ENCODE measurements at places on chromosomes 2 and 18. TPM values are rescaled to one million over a fixed set of nuclear protein-coding genes. Genes with fewer than 3 reads are reported as not detected.

The MC2R gene
- total RNA-seq = not detected

The CYTIP gene
- 0.26 TPM for total RNA-seq

The GKN2 gene
- total RNA-seq = not detected

The KCNG2 gene
- not detected for total RNA-seq

- no peaks in the 10 kb centered on the region for H3K4me1 ChIP-seq
- no peaks in the 10 kb centered on the region for H3K27me3 ChIP-seq
- no peak overlapping the region for H3K27ac ChIP-seq
- DNase-seq = no peak
Measured at GRCh38 chr18:49169037-49169521, 218.3 kb upstream of the SMAD7 start.

DNA sequence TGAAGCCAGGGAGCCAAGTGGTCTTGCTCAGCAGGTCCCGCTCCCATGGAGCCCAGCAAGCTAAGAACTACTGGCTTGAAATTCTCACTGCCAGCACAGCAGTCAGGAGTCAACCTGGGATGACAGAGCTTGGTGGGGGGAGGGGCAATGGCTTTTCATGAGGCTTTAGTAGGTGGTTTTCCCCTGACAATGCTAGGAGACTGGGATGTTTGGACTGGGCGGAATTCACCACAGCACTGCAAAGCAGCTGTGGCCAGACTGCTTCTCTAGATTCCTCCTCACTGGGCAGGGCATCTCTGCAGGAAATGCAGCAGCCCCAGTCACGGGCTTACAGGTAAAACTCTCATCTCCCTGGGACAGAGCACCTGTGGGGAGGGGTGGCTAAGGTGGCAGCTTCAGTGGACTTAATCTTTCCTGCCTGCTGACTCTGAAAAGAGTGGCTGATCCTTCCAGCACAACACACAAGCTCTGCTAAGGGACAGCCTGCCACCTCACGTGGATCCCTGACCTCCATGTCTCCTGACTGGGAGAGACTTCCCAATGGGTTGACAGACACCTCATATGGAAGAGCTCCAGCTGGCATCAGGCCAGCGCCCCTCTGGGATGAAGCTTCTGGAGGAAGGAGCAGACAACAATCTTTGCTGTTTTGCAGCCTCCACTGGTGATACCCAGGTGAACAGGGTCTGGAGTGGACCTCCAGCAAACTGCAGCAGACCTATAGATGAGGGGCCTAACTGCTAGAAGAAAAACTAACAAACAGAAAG is 349.7 kb upstream of the ST6GAL2 start:
- peaks cover 51% of the 10 kb centered on the region for H3K27me3 ChIP-seq
- H3K4me1 ChIP-seq = no peaks in the 10 kb centered on the region
- no peak overlapping the region for H3K4me3 ChIP-seq

GRCh38 chr18:21479721-21480120 is 120.8 kb downstream of the ESCO1 start:
- H3K4me1 ChIP-seq = peaks cover 4% of the 10 kb centered on the region
- H3K27me3 ChIP-seq = no peaks in the 10 kb centered on the region
- no peak overlapping the region for H3K27ac ChIP-seq
- no peaks in the 10 kb centered on the region for H3K36me3 ChIP-seq
- H3K4me3 ChIP-seq = no peak overlapping the region

DNA sequence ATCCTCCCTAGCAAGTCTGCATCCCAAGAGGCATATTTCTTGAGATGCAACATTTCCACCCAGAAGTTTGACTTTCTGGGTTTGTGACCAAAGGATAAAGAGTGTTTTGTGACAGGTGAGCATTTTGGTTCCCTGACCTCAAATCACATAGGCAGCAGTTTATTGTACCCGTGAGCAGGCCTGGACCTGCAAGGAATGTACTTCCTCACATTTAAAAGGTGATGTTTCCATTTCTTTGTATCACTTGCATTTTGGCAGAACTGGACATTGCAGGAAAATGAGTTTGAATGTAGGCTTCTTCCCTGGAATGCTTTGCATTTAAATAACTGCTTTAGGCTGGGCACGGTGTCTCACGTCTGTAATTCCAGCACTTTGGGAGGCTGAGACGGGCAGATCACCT is 160.7 kb downstream of the ALPK2 start:
- no peak for DNase-seq
- peaks cover 6% of the 10 kb centered on the region for H3K27me3 ChIP-seq
- H3K4me1 ChIP-seq = no peaks in the 10 kb centered on the region
- no peaks in the 10 kb centered on the region for H3K36me3 ChIP-seq
- no peak overlapping the region for H3K27ac ChIP-seq

- peaks cover 10% of the 10 kb centered on the region for H3K36me3 ChIP-seq
- H3K27ac ChIP-seq = no peak overlapping the region
- H3K4me3 ChIP-seq = no peak overlapping the region
- DNase-seq = no peak
- H3K27me3 ChIP-seq = no peaks in the 10 kb centered on the region
- H3K4me1 ChIP-seq = no peaks in the 10 kb centered on the region
Measured at GRCh38 chr2:237147317-237147716, 61.6 kb downstream of the COPS8 start.

- H3K36me3 ChIP-seq = no peaks in the 10 kb centered on the region
- no peak for DNase-seq
- no peaks in the 10 kb centered on the region for H3K4me1 ChIP-seq
- no peaks in the 10 kb centered on the region for H3K27me3 ChIP-seq
Measured at GRCh38 chr2:179201869-179202268, 62.8 kb downstream of the SESTD1 start.

GRCh38 chr2:79026061-79026460 is 559 bp downstream of the REG3G start:
- no peak overlapping the region for H3K27ac ChIP-seq
- no peak overlapping the region for H3K4me3 ChIP-seq
- H3K4me1 ChIP-seq = no peaks in the 10 kb centered on the region
- H3K27me3 ChIP-seq = no peaks in the 10 kb centered on the region
- no peak for DNase-seq
- no peaks in the 10 kb centered on the region for H3K36me3 ChIP-seq

- no peaks in the 10 kb centered on the region for H3K36me3 ChIP-seq
- H3K4me1 ChIP-seq = peaks cover 31% of the 10 kb centered on the region
Measured at GRCh38 chr2:65663831-65664407, 231.5 kb upstream of the SPRED2 start.

- no peak overlapping the region for H3K27ac ChIP-seq
- DNase-seq = no peak
- H3K36me3 ChIP-seq = peaks cover 5% of the 10 kb centered on the region
- no peaks in the 10 kb centered on the region for H3K27me3 ChIP-seq
- H3K4me1 ChIP-seq = peaks cover 17% of the 10 kb centered on the region
Measured at GRCh38 chr18:75205514-75206132, 3.3 kb downstream of the PTGR3 start.

GRCh38 chr2:134108113-134108512 is 145.8 kb upstream of the MGAT5 start:
- no peak overlapping the region for H3K4me3 ChIP-seq
- no peaks in the 10 kb centered on the region for H3K27me3 ChIP-seq
- no peak for DNase-seq
- H3K36me3 ChIP-seq = no peaks in the 10 kb centered on the region
- H3K27ac ChIP-seq = no peak overlapping the region

- H3K27me3 ChIP-seq = peaks cover 14% of the 10 kb centered on the region
- no peak for DNase-seq
- no peak overlapping the region for H3K27ac ChIP-seq
- H3K4me3 ChIP-seq = no peak overlapping the region
- H3K4me1 ChIP-seq = peaks cover 20% of the 10 kb centered on the region
Measured at GRCh38 chr2:26672112-26672817, 20.3 kb upstream of the KCNK3 start.

DNA sequence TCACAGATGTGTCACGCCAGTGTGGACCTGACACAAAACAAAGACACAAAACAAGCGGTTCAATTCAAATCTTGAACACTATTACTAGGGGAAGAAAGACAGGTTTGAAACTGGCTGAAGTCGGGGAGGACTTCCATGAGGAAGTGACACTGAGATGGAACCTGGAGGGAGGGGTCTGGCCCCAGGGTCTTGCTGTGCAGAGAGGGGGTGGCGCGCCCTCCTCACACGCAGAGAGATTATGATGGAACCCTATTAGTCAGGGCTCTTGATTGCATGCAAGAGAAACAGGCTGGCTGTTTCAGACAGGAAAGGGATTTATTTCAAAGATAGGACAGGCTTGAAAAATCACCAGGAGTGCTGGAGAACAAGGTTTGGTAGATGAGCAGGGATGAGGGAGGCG is 363.6 kb upstream of the HS6ST1 start:
- no peaks in the 10 kb centered on the region for H3K36me3 ChIP-seq
- no peak overlapping the region for H3K4me3 ChIP-seq
- peaks cover 37% of the 10 kb centered on the region for H3K27me3 ChIP-seq
- H3K27ac ChIP-seq = no peak overlapping the region

- no peak for DNase-seq
- no peak overlapping the region for H3K27ac ChIP-seq
- no peaks in the 10 kb centered on the region for H3K4me1 ChIP-seq
Measured at GRCh38 chr2:123463886-123464285, 561.2 kb upstream of the CNTNAP5 start.

DNA sequence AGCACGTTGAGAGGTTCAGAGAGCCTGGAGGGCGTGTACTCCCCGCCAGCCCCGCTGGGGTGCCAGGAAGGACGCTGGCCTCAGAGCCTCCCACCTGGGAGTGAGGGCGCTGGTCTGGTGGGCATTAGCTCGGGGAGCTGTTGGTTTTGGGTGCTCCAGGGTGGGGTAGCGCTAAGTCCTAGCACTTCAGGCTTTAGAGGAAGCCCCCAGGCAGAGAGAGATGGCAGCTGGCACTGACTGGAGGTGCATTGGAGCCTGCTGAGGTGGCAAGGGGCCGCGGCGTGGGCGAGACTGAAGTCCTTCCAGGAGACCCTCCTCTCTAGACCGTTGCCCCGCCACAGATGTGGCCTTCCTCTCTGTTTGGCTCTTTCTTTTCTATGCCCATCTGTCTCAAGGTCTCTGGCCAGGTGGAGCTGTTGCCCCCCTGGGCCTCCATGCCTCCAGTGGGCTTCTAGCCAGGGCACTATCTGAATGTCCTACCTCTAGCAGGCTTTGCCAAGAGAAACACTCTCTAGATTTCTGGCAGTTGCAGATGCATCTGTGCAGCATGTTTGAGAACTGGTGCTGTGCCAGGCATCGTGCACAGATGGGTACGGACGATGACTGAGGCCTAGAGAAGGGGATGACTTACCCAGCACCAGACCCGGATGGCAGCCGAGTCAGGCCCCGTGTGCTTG is 6.6 kb downstream of the CAPN10 start:
- no peak overlapping the region for H3K4me3 ChIP-seq
- no peak overlapping the region for H3K27ac ChIP-seq
- no peaks in the 10 kb centered on the region for H3K27me3 ChIP-seq
- DNase-seq = no peak
- peaks cover 4% of the 10 kb centered on the region for H3K4me1 ChIP-seq
- H3K36me3 ChIP-seq = no peaks in the 10 kb centered on the region

DNA sequence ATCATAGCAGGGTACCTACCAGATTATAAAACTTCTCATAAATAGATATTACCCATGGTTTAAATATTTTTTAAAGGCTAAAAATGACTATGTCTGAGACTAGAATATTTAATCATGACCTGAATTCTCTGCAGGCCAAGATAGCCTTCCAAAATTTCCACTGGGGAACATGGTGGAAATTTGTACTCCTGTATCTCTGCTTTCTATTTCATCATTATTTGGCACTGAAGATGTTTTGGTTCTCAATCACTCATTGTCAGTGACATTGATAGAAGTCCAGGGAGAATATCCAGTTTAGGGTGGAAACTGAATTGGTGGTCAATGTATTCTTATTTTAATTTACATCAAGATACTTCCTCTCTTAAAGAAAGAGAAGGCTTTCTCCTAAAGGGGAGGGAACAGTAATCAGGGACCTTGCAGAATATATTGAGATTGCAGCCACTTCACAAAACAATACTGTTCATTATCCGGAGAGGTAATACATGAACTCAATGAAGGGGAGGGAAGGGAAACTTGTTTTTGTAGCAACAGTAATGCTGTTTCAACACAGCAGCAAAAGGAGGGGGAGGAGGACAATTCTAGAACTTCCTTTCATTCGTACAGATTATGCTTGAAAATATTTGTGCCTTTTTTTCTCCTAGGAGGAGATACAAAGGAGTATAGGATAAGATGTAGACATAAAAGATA is 34.1 kb downstream of the EEF1B2 start:
- H3K4me1 ChIP-seq = no peaks in the 10 kb centered on the region
- no peak overlapping the region for H3K27ac ChIP-seq
- no peaks in the 10 kb centered on the region for H3K27me3 ChIP-seq
- no peak for DNase-seq

DNA sequence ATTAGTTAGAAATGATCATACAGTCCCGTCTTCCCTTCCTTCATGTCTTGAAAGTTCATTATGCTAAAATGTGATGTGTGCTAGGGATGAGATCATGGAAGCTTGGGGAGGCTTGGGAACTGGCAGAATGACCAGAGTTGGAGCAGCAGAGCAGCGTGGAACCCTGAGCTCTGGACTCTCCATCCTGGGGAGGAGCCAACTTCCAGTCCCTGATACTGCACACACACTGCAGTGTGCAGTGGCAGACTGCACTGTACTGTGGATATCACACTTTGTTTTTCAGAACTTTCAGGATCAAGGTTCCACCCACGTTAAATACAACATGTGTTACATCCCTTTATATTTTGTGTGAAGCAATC is 27.3 kb upstream of the GREB1 start:
- peaks cover 5% of the 10 kb centered on the region for H3K4me1 ChIP-seq
- no peak overlapping the region for H3K4me3 ChIP-seq
- H3K36me3 ChIP-seq = no peaks in the 10 kb centered on the region
- H3K27ac ChIP-seq = no peak overlapping the region
- no peak for DNase-seq
- H3K27me3 ChIP-seq = no peaks in the 10 kb centered on the region

DNA sequence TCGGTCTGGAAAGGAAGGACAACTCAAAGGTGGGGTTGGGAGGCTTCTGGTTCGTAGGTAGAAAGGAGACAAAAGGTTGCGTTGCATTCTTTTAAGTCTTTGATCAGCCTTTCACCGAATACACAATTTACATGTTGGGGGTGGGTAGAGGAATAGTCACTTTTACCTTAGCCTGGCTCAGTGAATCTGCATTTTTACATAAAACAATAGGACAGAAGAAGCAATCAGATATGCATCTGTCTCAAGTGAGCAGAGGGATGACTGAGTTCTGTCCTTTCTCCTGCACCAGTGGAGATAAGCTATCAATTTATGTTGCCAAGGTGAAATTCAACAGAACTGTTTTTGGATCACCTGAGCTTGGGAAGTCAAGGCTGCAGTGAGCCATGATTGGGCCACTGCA is 173.7 kb downstream of the ZEB2 start:
- no peaks in the 10 kb centered on the region for H3K27me3 ChIP-seq
- no peak overlapping the region for H3K27ac ChIP-seq
- peaks cover 25% of the 10 kb centered on the region for H3K4me1 ChIP-seq
- H3K36me3 ChIP-seq = no peaks in the 10 kb centered on the region
- no peak for DNase-seq

- H3K27ac ChIP-seq = no peak overlapping the region
- H3K4me3 ChIP-seq = peak overlapping the region; percentile 86
- peak; percentile 13 for DNase-seq
- no peaks in the 10 kb centered on the region for H3K36me3 ChIP-seq
- H3K4me1 ChIP-seq = peaks cover 10% of the 10 kb centered on the region
Measured at GRCh38 chr2:225040856-225041206, 1.4 kb downstream of the DOCK10 start.
